Urothelium cell line (cell line): ENCODE measurements at places on chromosomes 6 and 20.
A peak's percentile ranks its signal among the peaks of the same experiment; 100 is the strongest.

GRCh38 chr20:56762401-56762800, 133.3 kb downstream of the TFAP2C start:
- DNase-seq: no peak

DNA sequence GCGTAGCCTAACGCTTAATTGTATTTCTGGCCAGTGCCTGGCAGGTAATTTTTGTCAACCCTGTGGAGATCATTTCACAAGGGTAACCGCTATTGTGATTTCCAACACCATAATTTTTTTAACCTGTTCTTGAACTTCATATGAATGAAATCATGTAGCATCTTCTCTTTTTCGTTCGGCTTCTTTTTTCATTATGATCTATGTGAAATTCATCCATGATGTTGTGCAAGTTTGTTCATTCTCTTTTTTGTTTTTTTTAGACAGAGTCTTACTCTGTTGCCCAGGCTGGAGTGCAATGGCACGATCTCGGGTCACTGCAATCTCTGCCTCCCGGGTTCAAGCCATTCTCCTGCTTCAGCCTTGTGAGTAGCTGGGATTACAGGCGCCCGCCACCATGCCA, 42.5 kb upstream of the TGM3 start:
- no peak for DNase-seq

DNA sequence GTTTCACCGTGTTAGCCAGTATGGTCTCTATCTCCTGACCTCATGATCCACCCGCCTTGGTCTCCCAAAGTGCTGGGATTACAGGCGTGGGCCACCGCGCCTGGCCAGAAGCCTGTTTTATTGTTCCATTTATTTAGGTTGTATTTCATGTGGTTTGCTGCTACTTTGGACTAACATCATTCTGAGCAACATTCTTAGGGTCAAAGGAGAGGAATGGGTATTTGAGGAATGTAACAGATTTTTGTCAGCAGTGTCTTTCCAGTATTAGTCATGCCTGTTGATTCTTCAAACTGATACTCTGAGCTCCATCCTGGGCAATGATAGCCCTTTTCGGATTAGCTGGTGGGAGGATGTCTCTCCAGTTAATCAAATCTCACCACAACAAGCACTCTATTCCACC, 213.0 kb upstream of the CITED2 start:
- DNase-seq: peak; percentile 77

DNA sequence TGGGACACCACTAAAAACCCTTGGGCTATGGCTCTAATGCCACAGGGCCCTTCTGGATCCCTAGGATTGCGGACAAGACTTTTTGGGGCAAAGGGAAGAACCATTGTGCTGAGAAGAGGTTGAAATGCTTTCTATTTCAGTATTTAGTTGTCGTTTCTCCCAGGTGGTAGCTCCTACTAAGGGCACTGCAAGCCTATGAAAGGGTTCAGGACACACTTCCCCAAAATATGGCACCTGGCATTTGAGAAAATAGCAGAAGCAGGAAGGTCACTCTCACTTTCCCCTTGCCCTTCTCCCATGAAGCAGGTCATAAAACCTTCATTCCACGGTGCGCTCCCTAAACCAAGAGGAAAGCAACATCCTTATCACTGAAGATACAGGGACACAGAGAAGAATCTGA, 125.4 kb upstream of the GPR6 start:
- DNase-seq: no peak

DNA sequence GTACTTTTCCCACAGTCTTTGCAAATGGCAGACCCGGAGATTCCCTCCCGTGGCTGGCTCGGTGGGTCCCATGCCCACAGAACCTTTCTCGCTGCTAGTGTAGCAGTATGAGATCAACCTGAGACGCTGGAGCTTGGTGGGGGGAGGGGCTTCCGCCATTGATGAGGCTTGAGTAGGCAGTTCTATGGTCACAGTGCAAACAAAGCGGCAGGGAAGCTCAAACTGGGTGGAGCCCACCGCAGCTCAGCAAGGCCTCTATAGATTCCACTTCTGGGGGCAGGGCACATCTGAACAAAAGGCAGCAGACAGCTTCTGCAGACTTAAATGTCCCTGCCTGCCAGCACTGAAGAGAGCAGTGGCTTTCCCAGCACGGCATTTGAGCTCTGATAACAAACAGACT, 186.0 kb upstream of the KCNK16 start:
- no peak for DNase-seq

DNA sequence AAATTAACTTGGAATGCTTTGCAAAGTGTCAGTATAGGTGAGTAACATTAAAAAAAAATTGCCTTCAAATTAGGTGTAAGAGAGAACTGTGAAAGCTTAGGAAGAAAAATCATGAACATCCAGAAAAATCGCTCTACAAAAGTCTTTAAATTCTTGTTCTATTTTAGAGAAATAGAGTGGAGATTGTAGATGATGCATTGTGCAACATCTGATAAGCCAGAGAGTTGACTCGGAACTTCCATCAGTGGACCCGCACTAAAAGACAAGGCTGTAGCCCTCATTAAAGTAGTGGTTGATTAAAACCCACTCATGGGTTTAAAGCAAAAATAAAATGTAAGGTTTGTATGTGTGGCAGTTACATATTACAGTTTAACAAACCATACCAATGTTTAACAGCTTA, 35.8 kb downstream of the MAP3K4 start:
- no peak for DNase-seq

GRCh38 chr6:90126839-90127238, 169.8 kb downstream of the BACH2 start:
- no peak for DNase-seq

DNA sequence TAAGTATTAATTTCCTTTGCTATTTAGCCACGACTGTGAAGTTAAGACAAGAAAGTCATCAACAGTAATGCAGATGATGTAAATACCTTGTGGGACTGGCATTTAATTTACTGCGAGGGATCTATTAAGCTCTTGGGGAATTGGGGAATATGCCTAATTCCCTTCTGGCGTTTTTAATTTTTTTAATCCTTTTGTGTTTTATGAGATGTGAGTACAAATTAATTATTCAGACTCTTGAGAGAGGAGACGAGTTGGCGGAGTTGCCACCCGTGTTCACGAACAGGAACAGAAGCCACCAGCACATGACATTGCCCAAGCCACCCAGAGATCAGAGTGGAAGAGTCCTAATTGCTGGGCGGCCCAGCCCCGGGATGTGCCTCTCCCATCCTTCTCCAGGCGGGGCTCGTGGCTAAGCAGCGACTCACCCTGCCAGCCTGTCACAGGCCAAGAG, 533 bp upstream of the CRYBG1 start:
- DNase-seq: no peak

- DNase-seq: peak; percentile 60
Observed at GRCh38 chr6:28683945-28684538, 158.4 kb downstream of the GPX5 start.

GRCh38 chr6:150134280-150134920, 8.4 kb upstream of the PPP1R14C start:
- DNase-seq: no peak

- no peak for DNase-seq
Observed at GRCh38 chr20:58633161-58634053, 17.7 kb upstream of the STX16 start.

DNA sequence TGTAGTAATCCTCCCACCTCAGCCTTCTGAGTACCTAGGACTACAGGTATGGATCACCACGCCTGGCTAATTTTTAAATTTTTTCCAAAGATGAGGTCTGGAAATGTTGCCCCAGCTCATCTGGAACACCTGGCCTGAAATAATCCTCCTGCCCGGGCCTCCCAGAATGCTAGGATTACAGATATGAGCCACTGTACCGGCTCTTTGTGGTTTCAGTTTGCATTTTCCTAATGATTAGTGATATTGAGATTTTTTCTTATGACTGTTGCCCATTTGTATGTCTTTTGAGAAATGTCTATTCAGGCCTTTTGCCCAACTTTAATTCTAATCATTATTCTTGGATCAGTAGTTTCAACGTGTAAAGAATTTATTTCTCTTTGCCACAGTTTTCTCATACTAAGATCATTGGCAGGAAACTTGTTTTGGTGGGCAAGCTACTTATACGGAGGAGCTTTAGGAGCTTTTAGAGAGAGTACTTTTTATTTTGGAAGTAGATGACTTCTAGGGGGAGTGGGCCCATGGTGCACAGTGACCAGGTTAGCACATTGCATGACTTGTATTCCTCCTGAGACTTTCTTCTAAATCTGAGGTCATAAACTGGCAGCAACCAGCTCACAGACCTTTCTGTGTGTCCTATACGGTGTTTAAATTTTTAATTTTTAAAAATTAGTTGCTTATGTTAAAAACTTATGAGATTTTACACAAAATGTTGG, 62.3 kb downstream of the STK4 start:
- no peak for DNase-seq

- DNase-seq: no peak
Observed at GRCh38 chr20:37381621-37382471, 35.9 kb downstream of the SRC start.

DNA sequence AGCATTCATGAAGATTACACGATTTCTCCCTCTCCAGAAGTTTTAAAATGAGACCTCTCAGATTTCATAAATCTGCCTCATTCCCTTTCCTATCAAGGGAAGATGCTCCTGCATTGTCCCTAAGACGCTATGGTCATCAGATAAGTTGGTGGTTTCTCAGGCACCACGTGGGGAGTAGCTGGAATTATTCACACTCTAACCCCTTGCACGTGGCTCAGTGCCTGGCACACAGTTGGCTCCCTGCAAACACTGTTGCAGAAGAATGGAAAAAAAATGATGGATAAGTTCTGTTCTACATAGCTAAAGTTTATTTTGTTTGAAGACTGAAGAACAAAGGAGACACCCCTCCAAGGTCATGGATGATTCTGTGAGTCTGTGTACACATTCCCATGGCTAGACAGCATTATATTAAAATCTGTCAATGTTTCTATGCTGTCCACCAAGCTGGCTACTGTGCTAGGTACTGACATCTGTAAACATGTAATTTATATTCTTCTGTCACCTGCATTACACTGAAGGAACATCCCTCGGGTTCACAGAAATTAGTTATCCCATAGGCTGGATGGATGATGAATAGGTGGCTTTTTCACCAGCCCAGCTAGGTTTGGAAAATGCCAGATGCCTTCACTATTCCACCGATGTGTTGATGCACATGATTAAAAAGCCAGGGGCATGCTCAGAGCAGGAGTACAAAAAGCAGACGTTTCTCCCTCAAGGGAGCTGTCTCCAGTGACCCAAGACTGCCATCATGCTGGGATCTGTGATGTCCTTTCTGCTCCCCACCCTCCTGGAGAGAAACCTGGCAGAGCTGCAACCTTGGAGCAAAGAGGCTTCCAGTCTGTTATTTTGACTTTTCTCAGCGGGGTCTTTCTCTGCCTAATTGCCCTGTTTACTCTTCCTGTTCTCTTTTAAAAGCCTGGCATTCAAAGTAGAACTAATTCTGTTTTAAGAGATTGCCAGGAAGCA, 610.5 kb downstream of the UTRN start:
- no peak for DNase-seq

DNA sequence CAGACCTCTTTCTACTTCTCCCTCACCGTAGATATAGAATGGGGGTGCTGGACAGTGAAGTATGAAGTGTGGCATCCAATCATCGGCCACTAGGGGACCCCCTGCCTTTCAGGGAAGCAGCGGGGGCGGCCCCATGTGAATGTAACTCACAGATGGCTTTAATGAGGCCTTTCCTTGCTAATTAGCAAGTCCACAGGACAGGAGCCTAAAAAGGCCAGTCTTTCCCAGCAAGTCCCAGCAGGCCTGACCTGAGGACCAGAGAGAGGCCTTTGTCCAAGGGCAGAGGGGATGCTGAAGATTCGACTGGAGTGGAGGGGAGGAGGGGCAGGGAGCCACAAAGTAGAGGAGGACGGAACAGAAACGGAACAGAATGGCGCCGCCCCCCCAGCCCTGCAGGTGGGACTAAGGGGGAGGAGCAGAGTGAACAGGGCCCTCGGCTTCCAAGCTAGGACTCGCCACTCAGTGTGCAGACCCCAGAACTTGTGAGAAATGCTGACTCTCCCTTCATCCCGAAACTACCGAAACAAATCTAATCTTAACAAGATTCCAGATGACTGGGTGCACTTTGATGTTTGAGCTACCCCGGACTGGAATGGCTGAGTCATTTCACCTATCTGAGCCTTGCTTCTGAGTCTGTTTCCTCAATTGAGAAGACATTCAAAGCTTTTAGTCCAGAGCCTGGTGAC, 5.8 kb downstream of the C6orf132 start:
- peak; percentile 69 for DNase-seq

DNA sequence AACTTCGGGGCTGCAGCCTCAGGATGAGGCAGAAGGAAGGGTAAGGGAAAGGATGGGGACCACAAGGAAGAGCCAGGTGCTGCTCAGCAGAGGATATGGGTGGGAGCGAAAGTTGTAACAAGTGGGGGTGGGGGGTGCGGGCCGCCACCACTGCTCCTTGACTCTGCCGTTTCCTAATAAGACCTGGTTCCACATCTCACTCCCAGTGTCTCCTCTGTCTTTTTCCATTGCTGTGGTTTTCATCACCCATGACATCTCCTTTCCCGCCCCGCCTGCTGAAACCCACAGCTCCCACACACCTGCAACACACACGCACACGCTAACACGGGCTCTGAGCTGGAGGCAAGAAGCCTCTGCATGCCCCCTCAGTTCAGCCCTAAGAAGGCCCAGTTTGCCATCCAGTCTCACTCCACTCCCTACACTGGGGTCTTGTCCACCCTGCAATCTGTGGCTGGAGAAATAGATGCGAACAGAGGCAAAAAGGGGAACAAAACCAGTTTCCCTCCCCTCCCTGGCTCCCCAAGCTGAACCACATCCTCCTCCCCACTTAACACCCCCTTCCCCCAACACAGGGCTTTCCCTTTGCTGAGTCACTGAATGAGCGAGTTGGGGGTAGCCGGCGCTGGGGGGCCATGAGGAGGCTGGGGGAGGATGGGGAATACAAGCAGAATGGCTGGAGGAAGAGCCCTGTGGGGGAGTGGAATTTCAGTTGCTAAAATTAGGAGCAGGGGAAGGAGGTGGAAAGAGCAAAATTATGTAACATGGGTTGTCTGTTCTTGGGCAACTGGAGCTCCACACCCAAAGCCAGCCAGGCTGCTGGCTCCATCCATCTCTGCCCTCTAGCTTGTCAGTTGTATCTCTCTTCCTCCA, 11.5 kb downstream of the NFKBIL1 start:
- no peak for DNase-seq

DNA sequence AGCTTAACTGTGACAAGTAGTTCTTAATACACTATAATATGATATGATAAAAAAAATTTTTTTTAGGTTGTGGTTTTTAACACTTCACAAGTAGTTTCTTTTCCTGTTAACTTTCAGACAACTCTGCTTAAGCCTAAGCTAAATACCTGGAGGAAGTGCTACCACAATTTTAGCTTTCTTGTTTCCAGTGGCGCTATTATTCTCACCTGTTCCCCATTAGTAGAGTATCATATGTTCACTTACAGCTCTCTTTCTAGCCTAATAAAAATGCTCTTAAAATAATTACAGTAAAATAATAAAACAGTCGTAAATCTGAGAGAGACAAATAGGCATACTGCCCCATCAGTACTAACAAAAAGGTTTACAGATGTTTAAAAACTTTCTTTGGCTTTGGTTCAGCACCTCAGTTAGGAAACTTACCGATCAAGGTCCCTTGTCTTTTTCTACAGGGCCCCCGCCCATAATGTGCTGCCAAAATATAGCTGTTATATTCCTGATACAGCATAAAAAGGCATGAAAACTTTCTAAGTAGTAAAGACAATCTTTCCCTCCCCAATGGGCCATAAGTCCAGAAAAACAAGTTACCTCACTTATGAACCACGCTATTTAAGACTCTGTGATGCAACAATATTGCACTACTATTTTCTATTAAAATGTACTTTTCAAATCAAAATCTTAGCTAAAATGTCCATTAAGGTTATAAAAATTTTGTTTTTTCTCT, 57.9 kb downstream of the SESN1 start:
- DNase-seq: no peak

- DNase-seq: no peak
Observed at GRCh38 chr6:36853325-36853724, 14.1 kb upstream of the CPNE5 start.

GRCh38 chr6:5490501-5491069, 229.3 kb downstream of the FARS2 start:
- DNase-seq: no peak
